Temporal lobe (tissue), 4 donors: ENCODE measurements at places on chromosomes 3 and 15. TPM values are rescaled to one million over a fixed set of nuclear protein-coding genes. Genes with fewer than 3 reads are reported as not detected.

Gene IL17RD
- 47.5 TPM for total RNA-seq

Gene STRA6
- total RNA-seq = 4.4 TPM

Gene KLHL40
- total RNA-seq = not detected

Gene CLRN1
- not detected for total RNA-seq

Gene FMN1
- 1.5 TPM for total RNA-seq

Gene SLC28A2
- total RNA-seq = not detected

Gene TICRR
- 1.2 TPM for total RNA-seq

Gene GOLGA8N
- total RNA-seq = 3.0 TPM

Gene HYAL1
- total RNA-seq = 0.49 TPM

Gene SLCO2A1
- total RNA-seq = 0.74 TPM

Gene OR5H14
- total RNA-seq = not detected

Gene TUSC2
- total RNA-seq = 16.5 TPM

Gene ACKR2
- 0.74 TPM for total RNA-seq

Gene CPN2
- total RNA-seq = not detected

Gene GOLGA6A
- total RNA-seq = not detected

Gene UPK1B
- under 0.01 TPM for total RNA-seq

Gene GPR156
- total RNA-seq = 4.2 TPM

Gene UBAP1L
- 2.0 TPM for total RNA-seq

Gene DLL4
- 3.4 TPM for total RNA-seq

Gene MRPL3
- total RNA-seq = 82.1 TPM

Gene GOLGA8G
- total RNA-seq = not detected

Gene CHRNA7
- total RNA-seq = 4.2 TPM

Gene SNURF
- 18.2 TPM for total RNA-seq

Gene ATP13A5
- total RNA-seq = 0.49 TPM

Gene SERPINI2
- 0.74 TPM for total RNA-seq

Gene ZBTB11
- 35.9 TPM for total RNA-seq

Gene PDE12
- 14.3 TPM for total RNA-seq

Gene LRRC15
- total RNA-seq = not detected

Gene KBTBD13
- total RNA-seq = not detected

Gene WDR93
- 0.25 TPM for total RNA-seq

Gene SLC6A20
- 3.0 TPM for total RNA-seq

Gene ARPP21
- 224 TPM for total RNA-seq

Gene SLC9C1
- 0.25 TPM for total RNA-seq
